ENCODE measurements at places on chromosomes 12 and 14. TPM values are rescaled to one million over a fixed set of nuclear protein-coding genes. Genes with fewer than 3 reads are reported as not detected.

DNA sequence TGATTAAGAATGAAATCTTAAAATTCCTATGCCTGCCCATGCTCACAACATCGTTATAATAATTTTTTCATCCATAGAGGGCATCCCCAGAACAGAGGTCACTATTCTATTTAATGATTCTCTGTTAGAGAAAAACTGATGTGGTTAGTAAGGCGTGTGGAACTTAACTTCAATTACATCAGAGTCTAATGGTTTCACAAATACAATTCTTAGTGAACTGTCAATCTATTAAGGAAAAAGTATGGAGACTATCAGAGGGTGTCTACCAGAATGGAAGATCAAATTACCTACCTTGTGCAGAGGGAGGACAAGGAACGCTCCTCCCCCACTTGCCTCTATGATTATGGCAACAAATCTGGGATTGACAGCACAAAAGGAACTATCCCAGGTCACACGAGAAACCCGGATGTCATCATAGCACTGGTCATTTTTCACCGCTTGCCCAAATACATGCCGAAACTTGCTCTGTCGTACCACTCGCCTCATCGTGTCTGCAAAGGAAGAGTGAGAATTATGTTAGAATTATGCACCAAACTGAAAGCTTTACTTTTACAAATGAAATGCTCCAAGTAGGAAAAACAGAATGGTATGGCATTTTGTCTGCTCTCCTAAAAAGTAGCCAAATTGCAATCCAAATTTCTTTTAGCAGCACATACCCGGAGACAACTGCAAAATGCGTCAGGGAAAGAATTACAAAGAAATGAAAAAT is 30.3 kb downstream of the CORO1C start:
- no peak for DNase-seq

The BEGAIN gene
- 2.2 TPM for polyA plus RNA-seq

- no peak for DNase-seq
Observed at GRCh38 chr14:71228711-71229110, 321.5 kb downstream of the PCNX1 start.

The MARCHF9 gene
- polyA plus RNA-seq: 20.0 TPM

The FGF6 gene
- polyA plus RNA-seq: not detected

DNA sequence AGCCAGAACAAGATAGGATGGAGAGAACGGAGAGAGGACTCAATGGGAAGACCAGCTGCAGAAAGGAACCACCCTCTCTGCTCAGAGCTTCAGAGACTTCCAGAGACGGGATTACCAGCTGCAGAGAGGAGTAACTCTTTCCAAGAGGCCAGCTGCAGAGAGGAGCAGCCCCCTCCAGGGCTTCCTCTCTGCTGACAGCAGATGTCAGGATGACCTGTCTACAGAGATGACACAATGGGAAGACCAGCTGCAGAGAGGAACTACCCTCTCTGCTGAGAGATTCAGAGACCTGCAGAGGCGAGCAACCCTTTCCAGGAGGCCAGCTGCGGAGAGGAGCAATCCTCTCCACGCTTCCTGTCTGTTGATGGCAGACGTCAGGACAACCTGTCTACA is 61.8 kb downstream of the KLRG1 start:
- no peak for DNase-seq

The CLEC9A gene
- polyA plus RNA-seq: 0.76 TPM
